Prostate gland (tissue), 2 donors: ENCODE measurements at places on chromosomes 11 and 22.

GRCh38 chr11:35146074-35146521 is 7.1 kb downstream of the CD44 start:
- no peaks in the 10 kb centered on the region for H3K36me3 ChIP-seq
- H3K4me3 ChIP-seq = no peak overlapping the region
- no peaks in the 10 kb centered on the region for H3K4me1 ChIP-seq
- no peaks in the 10 kb centered on the region for H3K27me3 ChIP-seq

DNA sequence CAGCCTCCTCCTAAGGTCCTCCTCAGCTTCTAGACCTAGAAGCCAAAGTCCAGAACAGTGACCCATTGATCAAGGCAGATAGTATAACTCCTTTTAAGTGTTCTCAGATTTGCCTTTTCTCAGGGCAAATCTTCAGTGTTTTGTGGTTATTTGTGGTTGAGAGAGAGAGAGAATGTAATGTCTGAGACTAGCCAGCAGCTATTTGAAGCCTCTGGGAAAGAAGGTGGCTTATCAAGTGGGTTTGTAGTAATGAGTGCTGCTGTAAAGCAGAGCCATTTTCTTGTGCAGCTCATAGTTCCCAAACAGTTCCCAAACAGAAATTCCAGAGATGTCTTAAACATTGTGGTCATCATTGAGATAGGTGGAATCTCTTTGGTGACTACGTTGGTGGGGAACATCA is 89.5 kb downstream of the RNF169 start:
- DNase-seq = no peak
- no peak overlapping the region for H3K4me3 ChIP-seq
- no peaks in the 10 kb centered on the region for H3K4me1 ChIP-seq
- no peak overlapping the region for H3K27ac ChIP-seq

- H3K36me3 ChIP-seq = no peaks in the 10 kb centered on the region
- no peaks in the 10 kb centered on the region for H3K27me3 ChIP-seq
- no peaks in the 10 kb centered on the region for H3K4me1 ChIP-seq
These were observed 349.9 kb upstream of the ANO3 start for GRCh38 chr11:25981998-25982397.

GRCh38 chr11:100525635-100526034 is 161.5 kb upstream of the ARHGAP42 start:
- no peak for DNase-seq
- no peaks in the 10 kb centered on the region for H3K36me3 ChIP-seq
- no peaks in the 10 kb centered on the region for H3K27me3 ChIP-seq

DNA sequence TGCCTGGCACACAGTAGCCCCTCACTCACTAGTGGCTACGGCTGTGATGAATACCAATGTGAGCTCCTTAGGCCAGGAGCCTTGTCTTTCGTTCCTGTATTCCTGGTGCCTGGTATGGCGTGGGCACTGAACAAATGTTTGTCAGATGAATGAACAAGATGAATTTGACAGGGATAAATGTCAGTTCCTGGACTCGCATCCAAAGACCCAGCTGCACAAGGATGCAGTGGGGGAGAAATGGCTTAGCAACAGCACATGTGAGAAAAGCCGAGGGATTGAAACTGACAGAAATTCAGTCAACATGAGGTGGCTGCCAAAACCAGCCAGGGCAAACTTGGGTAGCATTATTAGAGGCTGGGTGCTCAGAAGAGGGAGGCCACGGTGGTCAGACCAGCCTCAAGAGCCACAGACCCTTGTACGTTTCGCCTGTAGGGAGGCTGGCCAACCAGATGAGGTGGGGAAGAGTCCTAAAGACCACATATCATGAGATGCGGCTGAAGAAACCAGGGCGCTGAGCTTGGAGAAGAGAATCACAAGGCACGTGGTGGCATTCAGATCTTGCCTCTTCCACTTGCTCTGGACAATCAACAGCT is 7.7 kb upstream of the SLC22A8 start:
- H3K4me3 ChIP-seq = no peak overlapping the region
- H3K27me3 ChIP-seq = no peaks in the 10 kb centered on the region
- H3K4me1 ChIP-seq = peaks cover 4% of the 10 kb centered on the region

- no peaks in the 10 kb centered on the region for H3K27me3 ChIP-seq
- H3K4me1 ChIP-seq = no peaks in the 10 kb centered on the region
- no peak for DNase-seq
- no peak overlapping the region for H3K4me3 ChIP-seq
- H3K36me3 ChIP-seq = no peaks in the 10 kb centered on the region
These were observed 19.7 kb upstream of the PHF21B start for GRCh38 chr22:45029501-45029900.

- H3K27me3 ChIP-seq = no peaks in the 10 kb centered on the region
- no peak for DNase-seq
- H3K4me1 ChIP-seq = no peaks in the 10 kb centered on the region
- H3K4me3 ChIP-seq = no peak overlapping the region
- no peak overlapping the region for H3K27ac ChIP-seq
These were observed 25.6 kb downstream of the PARVG start for GRCh38 chr22:44206330-44206645.

GRCh38 chr11:30735946-30736345 is 149.8 kb upstream of the MPPED2 start:
- no peaks in the 10 kb centered on the region for H3K4me1 ChIP-seq
- no peak overlapping the region for H3K27ac ChIP-seq
- no peaks in the 10 kb centered on the region for H3K27me3 ChIP-seq
- DNase-seq = no peak

DNA sequence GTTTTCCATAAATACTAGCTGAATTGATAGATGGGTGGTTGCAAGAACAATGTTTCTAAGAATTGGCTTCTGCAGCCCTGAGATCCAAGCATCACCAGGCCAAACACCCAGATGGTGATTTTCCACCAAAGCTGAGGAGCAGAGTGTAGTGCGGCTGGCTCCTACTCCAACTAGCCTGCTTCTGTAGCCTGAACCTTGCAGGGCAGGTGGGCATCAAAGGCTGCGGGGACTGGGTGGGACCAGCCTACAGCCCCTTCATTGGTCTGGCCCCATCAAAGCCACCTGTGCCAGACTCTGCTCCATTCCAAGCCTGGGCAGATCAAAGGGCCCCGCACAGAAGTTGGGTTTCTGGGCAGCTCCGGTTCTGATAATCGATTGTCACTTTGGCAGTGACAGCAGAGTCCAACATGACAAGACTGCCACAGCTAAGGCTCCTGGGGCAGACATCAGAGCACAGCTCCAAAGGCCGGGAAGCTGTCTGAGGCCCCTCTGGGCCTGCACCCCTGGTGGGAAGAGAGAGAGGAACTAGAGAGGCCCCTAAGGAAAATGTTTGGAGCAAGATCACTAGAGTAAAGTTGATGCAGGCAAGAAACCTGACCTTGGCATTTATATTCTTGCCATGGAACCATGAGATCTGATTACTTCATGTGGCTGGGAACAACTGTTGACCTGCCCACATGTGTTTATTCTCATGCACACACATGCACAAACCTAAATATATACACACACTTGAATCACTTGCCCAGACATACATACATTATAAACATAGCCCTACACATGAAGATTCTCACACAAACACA is 582.9 kb downstream of the INSC start:
- H3K36me3 ChIP-seq = no peaks in the 10 kb centered on the region
- no peaks in the 10 kb centered on the region for H3K4me1 ChIP-seq
- DNase-seq = no peak
- no peaks in the 10 kb centered on the region for H3K27me3 ChIP-seq
- H3K4me3 ChIP-seq = no peak overlapping the region

GRCh38 chr11:123566852-123567251 is 87.6 kb downstream of the SCN3B start:
- no peaks in the 10 kb centered on the region for H3K36me3 ChIP-seq
- H3K4me1 ChIP-seq = no peaks in the 10 kb centered on the region
- H3K4me3 ChIP-seq = no peak overlapping the region
- no peaks in the 10 kb centered on the region for H3K27me3 ChIP-seq
- no peak for DNase-seq

- no peak for DNase-seq
- H3K27me3 ChIP-seq = peaks cover 65% of the 10 kb centered on the region
- no peak overlapping the region for H3K4me3 ChIP-seq
- H3K27ac ChIP-seq = no peak overlapping the region
These were observed 5.4 kb downstream of the PAX6 start for GRCh38 chr11:31805629-31806185.

GRCh38 chr11:116193321-116194131 is 579.3 kb downstream of the BUD13 start:
- H3K4me3 ChIP-seq = peak overlapping the region; percentile 23
- H3K27me3 ChIP-seq = no peaks in the 10 kb centered on the region
- peak; percentile 89 for DNase-seq
- no peaks in the 10 kb centered on the region for H3K4me1 ChIP-seq
- H3K36me3 ChIP-seq = no peaks in the 10 kb centered on the region
- peak overlapping the region; percentile 73 for H3K27ac ChIP-seq

- H3K27me3 ChIP-seq = no peaks in the 10 kb centered on the region
- DNase-seq = no peak
- no peak overlapping the region for H3K27ac ChIP-seq
- H3K36me3 ChIP-seq = no peaks in the 10 kb centered on the region
These were observed 374.1 kb downstream of the TENM4 start for GRCh38 chr11:79066456-79067351.

DNA sequence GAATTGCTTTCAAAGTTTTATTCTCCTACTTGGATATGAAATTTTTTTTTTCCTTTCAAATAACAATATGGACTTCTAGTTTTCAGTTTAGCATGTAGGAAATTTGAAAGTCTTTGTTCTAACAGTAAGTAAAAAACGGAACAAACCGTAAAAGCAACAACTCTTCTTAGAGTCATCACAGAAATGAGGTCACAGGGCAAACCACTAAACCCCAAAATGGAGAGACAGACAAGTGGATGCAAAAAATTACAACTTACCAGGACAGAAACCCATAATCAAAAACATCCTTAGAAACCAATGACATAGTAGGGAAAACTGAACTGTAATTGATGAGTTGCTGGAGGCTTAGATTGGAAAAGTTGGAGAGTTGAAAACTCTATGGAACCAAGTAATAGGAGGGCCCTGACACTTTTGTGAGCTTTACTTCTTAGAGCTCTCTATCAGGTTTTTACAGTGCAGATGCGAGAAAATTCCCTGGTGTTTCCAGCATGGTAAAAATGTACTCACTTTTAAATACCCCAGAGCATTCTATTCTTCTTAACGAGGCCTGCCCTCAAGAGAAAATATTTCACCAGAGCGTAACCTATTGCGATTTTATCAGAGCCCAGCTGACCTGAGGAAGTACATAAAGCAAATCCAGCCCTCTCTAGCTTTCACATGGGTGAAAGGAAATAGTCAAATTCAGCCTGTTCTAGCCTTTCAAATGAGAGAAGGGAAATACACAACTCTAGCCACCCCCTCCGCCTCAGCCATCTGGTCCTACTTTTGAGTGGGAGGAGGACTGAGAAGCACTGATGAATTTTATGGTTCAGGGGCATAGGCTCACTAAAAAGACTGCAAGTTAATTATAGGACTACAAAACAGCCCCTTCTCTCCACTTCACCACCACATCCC is 39.1 kb downstream of the CASP12 start:
- no peaks in the 10 kb centered on the region for H3K4me1 ChIP-seq
- H3K36me3 ChIP-seq = no peaks in the 10 kb centered on the region
- DNase-seq = no peak
- no peak overlapping the region for H3K4me3 ChIP-seq

GRCh38 chr22:35674335-35674734 is 26.1 kb downstream of the APOL6 start:
- H3K4me1 ChIP-seq = no peaks in the 10 kb centered on the region
- DNase-seq = no peak
- H3K27ac ChIP-seq = no peak overlapping the region
- no peak overlapping the region for H3K4me3 ChIP-seq
- no peaks in the 10 kb centered on the region for H3K36me3 ChIP-seq

DNA sequence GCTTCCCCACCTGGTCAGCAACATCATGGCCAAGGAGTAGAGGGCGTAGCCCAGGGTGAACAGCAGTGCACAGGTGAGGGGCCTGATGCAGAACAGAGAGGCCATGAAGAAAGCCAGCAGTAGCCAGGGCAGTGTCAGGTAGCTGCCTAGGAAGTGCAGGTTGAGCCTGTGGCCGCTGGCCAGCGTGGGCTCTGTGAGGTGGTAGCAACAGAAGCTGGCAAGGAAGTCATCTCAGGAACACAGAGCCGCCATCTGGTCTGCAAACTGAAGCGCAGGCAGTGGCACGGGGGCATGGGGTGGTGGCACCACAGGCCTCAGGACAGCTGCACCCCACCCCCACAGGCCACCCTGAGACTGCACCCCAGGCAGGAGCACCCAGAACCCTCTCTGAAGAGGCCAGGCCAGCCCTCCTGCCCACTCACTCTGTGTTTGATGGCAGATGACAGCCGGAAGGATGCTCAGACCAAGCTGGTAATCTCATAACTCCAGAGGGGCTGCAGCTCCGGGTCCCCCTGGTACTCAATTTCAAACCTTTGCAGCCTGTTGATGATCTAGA is 95.3 kb downstream of the MED15 start:
- no peaks in the 10 kb centered on the region for H3K4me1 ChIP-seq
- DNase-seq = no peak
- H3K4me3 ChIP-seq = no peak overlapping the region
- H3K27ac ChIP-seq = no peak overlapping the region
- H3K27me3 ChIP-seq = no peaks in the 10 kb centered on the region

DNA sequence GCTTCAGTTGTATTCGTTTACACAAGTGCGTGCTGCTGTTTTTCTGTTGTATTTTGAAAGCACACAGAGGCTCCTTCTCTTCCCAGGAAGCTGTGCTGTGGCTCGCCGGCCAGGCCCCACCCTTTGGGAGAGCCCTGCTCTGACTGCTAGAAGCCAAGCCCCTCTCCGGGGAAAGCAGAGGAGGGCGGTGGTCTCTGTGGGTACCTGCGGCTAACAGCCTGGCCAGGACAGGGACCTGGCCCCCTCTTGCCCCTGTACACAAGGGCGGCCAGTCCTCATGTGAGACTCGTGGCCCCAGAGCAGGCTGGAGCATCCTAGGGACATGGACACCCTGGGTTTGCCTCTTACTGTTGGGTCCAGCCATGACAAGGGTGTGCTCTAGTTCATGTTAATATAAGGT is 14.8 kb downstream of the MOB2 start:
- no peaks in the 10 kb centered on the region for H3K27me3 ChIP-seq
- H3K36me3 ChIP-seq = no peaks in the 10 kb centered on the region
- DNase-seq = no peak
- H3K27ac ChIP-seq = no peak overlapping the region
- no peak overlapping the region for H3K4me3 ChIP-seq

DNA sequence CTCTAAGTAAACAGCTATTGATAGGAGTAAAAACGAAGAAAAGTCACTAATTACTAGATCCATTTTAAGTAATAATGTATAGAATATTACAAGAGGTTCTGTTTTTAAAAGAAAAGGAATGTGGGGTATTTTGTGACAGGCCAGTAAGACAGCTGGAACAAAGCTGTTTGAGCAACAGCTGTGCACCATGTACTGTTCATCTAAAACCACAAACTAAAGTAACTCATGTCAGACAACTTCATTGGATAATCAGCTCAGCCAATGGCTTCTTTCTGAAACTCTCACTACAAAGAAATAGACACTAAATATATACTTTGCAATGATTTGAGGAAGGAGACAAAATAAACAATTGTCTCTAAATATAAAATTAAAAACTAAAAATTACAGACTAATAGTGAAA is 16.1 kb downstream of the RRAS2 start:
- DNase-seq = no peak
- H3K27me3 ChIP-seq = no peaks in the 10 kb centered on the region
- no peak overlapping the region for H3K27ac ChIP-seq
- H3K36me3 ChIP-seq = no peaks in the 10 kb centered on the region
- H3K4me3 ChIP-seq = no peak overlapping the region
